ENCODE measurements at places on chromosomes 6 and 20. TPM values are rescaled to one million over a fixed set of nuclear protein-coding genes. Genes with fewer than 3 reads are reported as not detected.

- DNase-seq, result no peak
These were observed 86.6 kb upstream of the QKI start for GRCh38 chr6:163327921-163328320.

GRCh38 chr6:10363911-10364310 is 51.0 kb downstream of the TFAP2A start:
- no peak for DNase-seq

DNA sequence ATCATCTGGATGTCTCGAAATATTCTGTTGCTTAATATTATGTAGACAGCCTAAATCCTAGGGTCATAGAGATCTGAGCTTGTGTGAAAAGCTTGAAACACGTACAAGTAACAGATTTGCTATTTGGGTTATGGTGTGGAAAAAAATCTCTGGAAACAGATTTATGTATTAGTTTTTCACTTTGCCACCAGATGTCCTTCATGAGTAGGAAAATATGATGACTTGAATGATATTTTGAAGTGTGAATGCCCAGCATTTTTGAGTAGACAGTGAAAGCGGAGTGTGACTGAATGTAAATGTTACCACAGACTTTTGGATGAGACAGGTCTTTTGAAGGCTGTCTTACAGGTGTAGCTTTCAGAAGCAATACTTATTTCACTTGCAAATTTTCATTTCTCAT is 4.2 kb upstream of the BMP6 start:
- DNase-seq, result no peak

DNA sequence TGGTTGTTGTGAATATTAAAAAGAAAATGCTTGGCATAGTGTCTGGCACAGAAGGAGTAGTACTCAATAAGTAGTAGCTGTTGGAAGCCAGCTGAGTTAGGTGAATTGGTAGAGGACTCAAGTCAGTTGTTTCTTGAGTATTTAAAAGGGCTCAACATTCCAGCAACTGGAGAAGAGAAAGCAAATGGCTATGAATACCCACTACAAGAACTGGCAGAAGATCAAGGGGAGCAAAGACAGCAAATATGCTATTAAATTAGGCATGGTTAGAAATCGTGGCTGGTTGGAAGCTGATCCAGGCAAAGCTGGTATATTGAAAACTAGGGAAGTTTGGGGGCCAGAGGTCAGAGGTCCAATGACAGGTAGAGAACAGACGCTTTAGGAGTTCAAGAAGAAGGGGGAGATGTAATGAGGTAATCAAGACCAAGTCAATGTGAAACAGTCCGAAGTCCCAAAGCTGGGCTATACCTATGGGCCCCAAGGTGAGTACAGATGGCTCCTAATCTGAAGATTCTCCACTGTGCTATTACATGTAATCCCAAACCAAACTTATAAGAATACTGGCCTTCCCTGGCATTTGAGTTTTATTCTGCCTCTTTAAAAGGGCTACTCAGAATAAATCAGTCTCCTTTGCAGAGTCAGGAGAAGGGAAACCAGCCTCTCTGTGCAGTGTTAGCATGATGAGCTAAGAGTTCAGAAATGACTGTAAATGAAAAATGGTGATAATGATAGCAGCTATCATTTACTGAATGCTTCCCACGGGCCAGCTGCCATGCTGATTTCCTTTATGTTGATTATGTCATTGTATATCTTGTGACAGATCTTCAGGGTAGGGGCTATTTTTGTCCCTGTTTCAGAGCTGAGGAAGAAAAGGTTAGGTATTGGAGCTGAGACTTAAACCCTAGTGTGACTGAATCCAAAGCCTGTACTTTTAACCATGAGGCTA is 122.3 kb downstream of the ANKS1A start:
- DNase-seq, result peak; percentile 84

GRCh38 chr20:21099751-21100577 is 6.2 kb downstream of the LINC00237 start:
- peak; percentile 83 for DNase-seq

- DNase-seq, result peak; percentile 66
These were observed 49.8 kb downstream of the RNASET2 start for GRCh38 chr6:166906376-166907044.

GRCh38 chr20:575230-575629 is 31.6 kb upstream of the CSNK2A1 start:
- no peak for DNase-seq

- DNase-seq, result no peak
These were observed 921.9 kb upstream of the EYS start for GRCh38 chr6:66628917-66629316.

GRCh38 chr20:38343311-38344106 is 2.8 kb upstream of the LBP start:
- no peak for DNase-seq

- no peak for DNase-seq
These were observed 5.3 kb downstream of the SNX5 start for GRCh38 chr20:17963114-17963897.

DNA sequence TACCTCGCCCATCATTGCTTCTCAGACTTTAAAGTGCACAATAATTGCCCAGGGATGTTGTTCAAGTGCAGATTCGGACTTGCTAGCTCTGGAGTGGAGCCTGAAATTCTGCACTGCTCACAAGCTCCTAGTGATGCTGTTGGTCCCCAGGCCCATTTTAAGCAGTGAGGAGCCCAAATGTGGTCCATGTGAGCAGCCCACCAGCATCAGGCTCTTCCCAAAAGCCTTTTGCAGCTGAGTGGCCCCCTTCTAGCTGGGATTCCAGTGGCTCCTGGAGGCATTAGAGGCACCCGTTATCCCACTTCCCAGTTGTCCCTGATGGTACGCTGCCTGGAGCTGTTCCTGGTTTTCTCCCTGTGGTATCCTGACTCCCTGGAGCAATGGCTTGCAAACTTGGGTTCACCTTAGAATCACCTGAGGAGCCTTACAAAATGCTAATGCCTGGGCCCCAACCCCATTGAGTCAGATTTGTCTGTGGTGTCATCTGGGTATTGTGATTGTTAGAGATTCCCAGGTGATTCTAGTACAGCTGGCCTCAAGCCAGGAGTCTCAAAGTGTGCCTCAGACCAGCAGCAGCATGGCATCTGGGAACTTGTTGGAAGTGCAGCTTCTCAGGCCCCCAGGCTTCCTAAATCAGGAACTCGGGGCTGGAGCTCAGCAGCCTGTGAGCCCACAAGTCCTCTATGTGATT is 186.9 kb upstream of the SLC24A3 start:
- peak; percentile 79 for DNase-seq

- DNase-seq, result no peak
These were observed 407.0 kb upstream of the SOX4 start for GRCh38 chr6:21186479-21187055.

- DNase-seq, result no peak
These were observed 74.9 kb downstream of the AGPAT4 start for GRCh38 chr6:161198783-161199460.

- DNase-seq, result no peak
These were observed 92.5 kb downstream of the TCP11 start for GRCh38 chr6:35048631-35049083.

- DNase-seq, result peak; percentile 95
These were observed 45.4 kb downstream of the MDFI start for GRCh38 chr6:41683523-41684310.

DNA sequence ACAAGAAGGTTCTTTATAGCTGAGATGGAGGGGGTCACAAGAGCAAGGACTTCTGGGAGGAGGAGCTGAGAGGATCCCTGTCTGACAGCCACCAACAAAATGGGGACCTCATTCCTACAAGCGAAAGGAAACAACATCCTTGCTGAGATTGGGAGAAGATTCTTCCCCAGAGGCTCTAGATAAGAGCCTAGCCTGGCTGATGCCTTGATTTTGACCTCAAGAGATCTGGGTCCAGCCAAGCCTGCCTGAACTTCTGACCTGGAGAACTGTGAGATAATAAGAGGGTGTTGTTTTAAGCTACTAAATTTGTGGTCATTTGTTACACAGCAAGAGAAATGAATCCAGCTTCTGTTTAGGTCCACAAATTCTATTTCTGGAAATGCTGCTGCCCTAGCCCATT is 75.4 kb upstream of the SLC4A11 start:
- DNase-seq, result no peak

DNA sequence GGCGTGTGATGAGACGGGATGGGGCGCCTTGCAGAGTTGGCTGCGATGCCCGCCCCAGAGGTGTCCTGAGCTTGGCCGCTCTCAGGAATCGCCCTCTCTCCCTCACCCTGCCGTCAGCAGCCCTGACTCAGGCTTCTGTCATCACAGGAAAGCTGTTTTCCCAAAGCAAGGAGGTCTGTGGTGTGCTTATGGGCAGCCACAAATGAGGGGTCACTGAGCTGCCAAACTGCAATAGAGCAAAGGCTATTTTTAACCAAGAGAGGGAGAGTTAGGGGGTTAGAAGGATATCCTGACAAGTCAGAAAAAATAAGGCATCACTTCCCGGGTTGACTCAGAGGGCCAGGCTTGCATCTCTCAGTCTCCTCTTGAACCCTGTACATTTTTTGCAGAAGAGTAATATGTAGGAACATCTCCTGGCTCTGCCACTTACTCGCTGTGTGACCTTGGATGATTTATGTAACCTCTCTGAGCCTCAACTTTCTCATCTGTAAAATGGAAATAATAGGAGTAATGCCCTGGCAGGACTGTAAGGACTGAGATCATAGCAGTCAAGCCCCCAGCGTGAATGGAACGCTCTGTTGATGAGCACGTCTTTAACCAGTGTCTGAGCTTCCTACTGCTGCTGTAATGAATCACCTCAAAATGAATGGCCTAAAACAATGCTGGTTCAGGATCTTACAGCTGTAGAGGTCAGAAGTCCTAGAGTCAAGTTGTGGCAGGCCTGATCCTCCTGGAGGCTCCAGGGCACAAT is 181.9 kb downstream of the NFATC2 start:
- DNase-seq, result no peak

DNA sequence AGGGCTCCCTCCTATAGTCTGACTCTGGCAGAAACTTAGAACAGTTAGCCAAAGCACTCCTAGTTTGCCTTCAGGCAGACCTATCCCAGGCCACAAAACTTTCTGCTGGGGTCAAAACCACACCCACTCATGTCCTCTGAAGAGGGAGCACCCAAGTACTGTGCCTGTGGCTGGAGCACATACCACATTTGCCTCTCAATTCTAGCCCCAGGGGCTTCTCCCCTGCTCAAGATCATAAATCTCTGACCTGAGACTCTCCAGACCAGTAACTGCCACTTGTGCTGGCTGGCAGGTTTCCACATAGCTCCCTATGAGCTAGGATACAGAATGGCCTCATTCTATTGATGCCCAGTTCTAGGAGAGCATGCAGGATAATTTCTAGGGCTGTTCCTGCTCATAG is 781.0 kb downstream of the EYS start:
- DNase-seq, result no peak

GRCh38 chr20:61434341-61434781 is 182.3 kb downstream of the CDH4 start:
- DNase-seq, result no peak

DNA sequence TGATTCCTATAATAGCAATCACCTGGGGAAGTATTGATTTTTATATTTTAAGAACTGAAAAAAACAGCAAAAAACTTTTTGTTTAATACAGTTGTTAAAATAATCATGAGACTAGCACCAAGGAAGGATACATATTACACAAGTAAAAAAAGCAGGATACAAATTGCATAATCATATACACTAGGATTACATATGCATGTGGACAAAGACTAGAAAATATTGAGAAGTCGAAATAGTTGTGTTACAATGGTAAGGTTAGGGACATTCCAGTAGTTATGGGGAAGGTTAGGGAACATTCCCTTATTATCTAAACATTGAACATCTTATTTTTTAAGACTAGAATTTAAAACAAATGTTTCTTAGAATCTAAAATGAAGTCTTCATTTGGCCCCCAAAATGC is 9.5 kb downstream of the NUS1 start:
- DNase-seq, result no peak

- DNase-seq, result no peak
These were observed 11.6 kb upstream of the CD164 start for GRCh38 chr6:109393886-109394281.

- DNase-seq, result no peak
These were observed 39.4 kb upstream of the RFPL4B start for GRCh38 chr6:112307707-112308106.

GRCh38 chr20:32559205-32559752 is 25.9 kb downstream of the NOL4L start:
- DNase-seq, result no peak

The SLC22A3 gene
- 16.8 TPM for total RNA-seq

The ULBP3 gene
- total RNA-seq, result 0.86 TPM

The OR12D3 gene
- not detected for total RNA-seq

The BMP6 gene
- 8.4 TPM for total RNA-seq

The TMEM200A gene
- 1.0 TPM for total RNA-seq

The MOG gene
- total RNA-seq, result not detected

The LTV1 gene
- total RNA-seq, result 15.0 TPM

The PSORS1C1 gene
- total RNA-seq, result 1.2 TPM

The CCR6 gene
- not detected for total RNA-seq

The MAN1A1 gene
- total RNA-seq, result 90.9 TPM

The TMEM217 gene
- total RNA-seq, result 0.57 TPM

The HFE gene
- total RNA-seq, result 9.9 TPM

The CAP2 gene
- 55.1 TPM for total RNA-seq

The PGC gene
- total RNA-seq, result 1.1 TPM

The CPNE5 gene
- 4.6 TPM for total RNA-seq

The PTCRA gene
- not detected for total RNA-seq

The XKR7 gene
- not detected for total RNA-seq

The NKAIN4 gene
- not detected for total RNA-seq

The MYLK2 gene
- 0.52 TPM for total RNA-seq

The DSE gene
- total RNA-seq, result 27.8 TPM
